Natural killer cell (primary cell): ENCODE measurements at places on chromosomes 13 and 19.

DNA sequence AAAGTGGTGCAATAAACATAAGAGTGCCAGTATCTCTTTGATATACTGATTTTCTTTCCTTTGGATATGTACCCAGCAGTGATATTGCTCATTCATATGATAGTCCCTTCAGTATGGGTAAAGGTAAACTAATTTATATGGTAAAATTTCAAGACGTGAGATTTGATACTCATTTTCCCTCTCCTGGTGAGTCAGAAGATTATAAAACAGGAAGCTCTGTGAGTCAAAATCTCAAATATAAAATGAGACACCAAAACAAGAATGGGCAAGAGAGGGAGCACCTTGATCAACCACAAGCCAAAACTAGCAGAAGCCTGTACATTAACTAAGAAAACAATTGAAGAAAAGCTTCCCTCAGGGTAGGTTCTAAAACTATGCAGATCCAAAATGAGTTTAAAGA, 216.3 kb downstream of the SLITRK6 start:
- H3K4me3 ChIP-seq = no peak overlapping the region
- H3K36me3 ChIP-seq = no peaks in the 10 kb centered on the region
- no peaks in the 10 kb centered on the region for H3K4me1 ChIP-seq
- H3K27me3 ChIP-seq = no peaks in the 10 kb centered on the region
- H3K27ac ChIP-seq = no peak overlapping the region

- H3K36me3 ChIP-seq = no peaks in the 10 kb centered on the region
- no peak overlapping the region for H3K27ac ChIP-seq
- no peaks in the 10 kb centered on the region for H3K27me3 ChIP-seq
- H3K4me1 ChIP-seq = peaks cover 19% of the 10 kb centered on the region
These were observed 171.9 kb downstream of the KLF5 start for GRCh38 chr13:73230716-73231115.

GRCh38 chr13:29543230-29544215, 52.0 kb downstream of the SLC7A1 start:
- H3K36me3 ChIP-seq = no peaks in the 10 kb centered on the region
- H3K4me1 ChIP-seq = no peaks in the 10 kb centered on the region

DNA sequence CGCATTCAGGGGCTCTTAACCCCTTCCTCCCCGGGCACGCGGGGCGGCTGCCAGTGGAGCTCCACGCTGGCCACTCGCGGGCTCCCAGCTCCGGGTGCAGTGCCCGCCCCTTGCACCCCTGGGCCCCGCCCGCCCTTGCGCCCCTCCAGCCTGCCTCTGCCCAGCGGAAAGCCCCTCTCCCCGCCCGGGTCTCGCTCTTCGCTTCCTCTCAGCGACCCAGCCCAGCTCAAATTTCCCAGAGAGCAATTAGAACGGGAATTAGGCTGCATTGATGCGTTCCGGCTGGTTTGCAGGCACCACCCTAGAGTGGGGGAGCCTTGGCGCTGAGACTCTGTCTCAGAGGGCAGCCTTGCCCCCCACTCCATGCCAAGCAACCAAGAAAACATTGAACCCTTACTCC, 1.8 kb upstream of the GSX1 start:
- H3K4me3 ChIP-seq = peak overlapping the region; percentile 15
- peaks cover 28% of the 10 kb centered on the region for H3K4me1 ChIP-seq
- no peak for DNase-seq
- H3K27ac ChIP-seq = no peak overlapping the region

DNA sequence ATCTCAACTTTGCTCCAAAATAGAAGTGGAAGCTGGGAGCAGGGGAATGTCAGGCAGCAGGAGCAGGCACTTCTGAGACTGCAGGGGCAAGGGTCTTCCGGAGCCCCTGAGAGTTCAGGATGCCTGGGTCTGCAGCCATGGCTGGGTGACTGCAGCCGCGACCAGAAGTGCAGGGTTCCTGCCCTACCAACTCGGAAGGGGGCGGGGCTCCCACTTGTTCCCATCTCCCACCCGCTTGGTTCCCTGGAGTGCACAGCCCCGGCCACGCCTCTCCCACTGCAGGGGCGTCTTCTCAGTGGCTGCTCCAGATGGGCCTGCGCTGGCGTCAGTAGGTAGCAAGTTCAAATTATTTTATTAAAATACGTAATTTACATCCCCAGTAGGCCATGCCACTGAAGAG, 1631.7 kb downstream of the OLFM4 start:
- no peaks in the 10 kb centered on the region for H3K4me1 ChIP-seq
- no peak overlapping the region for H3K4me3 ChIP-seq
- H3K27me3 ChIP-seq = no peaks in the 10 kb centered on the region
- H3K27ac ChIP-seq = no peak overlapping the region
- H3K36me3 ChIP-seq = no peaks in the 10 kb centered on the region
- no peak for DNase-seq

DNA sequence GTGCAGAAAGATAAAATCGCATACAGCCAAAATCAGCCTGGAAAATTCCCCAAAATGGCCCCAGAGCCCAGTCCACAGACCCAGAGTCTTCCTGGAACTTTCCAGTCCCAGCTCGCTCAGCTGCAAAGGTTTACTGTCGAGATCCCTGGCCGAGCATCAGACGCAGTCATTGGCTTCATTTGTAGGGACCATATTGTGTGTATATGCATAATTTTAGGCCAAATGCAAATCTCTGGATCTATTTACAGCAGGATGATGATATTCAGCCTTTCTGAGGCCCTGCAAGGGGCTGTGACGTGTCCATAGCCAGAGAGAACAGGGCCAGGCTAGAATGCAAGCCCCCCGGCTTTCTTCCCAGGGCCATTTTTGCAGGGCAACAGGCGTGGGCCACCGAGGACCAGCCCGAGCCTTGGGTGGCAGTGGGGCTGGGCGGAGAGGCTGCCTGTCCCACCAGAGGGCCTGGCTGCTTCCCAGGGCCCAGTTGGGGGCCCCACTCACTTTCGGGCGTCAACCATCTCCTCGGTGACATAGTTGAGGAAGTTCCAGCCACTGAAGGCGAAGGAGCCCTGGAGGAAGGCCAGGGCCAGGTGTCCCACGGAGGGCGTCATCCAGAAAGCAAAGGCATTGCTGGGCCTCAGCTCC, 13.7 kb downstream of the SLC7A10 start:
- no peaks in the 10 kb centered on the region for H3K4me1 ChIP-seq
- H3K36me3 ChIP-seq = no peaks in the 10 kb centered on the region
- no peak for DNase-seq
- no peaks in the 10 kb centered on the region for H3K27me3 ChIP-seq

DNA sequence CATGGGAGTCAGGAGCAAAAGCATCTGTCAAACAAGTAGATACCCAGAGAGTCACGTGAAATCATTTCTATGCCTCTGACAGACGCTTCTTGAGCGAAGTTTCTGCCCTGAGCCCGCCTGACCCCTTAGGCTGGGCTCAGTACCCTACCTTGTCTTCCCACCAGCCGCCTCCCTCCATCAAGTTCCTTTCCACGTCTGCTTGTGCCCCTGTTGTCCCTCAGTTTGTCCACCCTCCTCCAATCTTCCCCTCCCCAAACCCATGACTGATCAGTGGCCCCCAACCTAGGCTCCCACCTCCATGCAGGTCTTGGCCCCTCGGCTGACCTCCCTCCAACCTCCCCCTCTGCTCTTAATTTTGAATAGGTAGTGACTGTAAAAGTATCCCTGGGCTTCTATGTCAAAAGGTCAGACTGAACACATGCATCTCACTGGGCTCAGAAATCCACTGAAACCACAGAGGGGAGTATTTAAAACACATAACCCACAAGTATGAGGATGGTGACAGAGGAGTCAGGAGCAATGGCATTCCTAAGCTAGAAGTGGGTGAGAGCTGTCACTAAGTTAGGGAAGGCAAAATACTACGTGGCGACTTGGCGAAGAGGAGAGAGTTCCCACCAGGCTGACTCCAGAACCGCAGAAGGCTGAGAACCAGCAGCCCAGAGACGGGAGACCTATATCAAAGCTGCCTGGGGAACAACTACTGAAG, 1.7 kb upstream of the ZNF446 start:
- peaks cover 21% of the 10 kb centered on the region for H3K4me1 ChIP-seq
- peak overlapping the region; percentile 90 for H3K27ac ChIP-seq
- peaks cover 19% of the 10 kb centered on the region for H3K36me3 ChIP-seq
- no peak for DNase-seq

DNA sequence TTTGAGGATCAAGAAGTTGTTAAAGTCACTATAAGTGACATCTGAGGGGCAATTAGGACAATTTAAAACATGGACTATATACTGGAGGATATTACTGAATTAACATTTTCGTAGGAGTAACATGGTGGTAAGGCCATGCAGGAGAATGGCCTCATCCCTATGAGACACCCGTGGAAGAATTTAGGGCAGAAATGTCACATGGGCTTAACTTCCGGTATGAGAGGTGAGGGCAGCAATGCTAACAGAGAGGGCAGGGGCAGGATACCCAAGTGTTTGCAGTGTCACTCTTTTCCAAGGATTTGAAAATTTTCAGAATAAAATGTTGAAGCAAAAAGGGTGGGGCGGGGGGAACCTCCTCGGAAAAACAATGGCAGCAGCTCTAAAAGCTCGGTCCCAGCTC, 23.6 kb downstream of the RANBP3 start:
- DNase-seq = no peak
- no peak overlapping the region for H3K4me3 ChIP-seq
- H3K27ac ChIP-seq = peak overlapping the region; percentile 68
- H3K36me3 ChIP-seq = peaks cover 3% of the 10 kb centered on the region

DNA sequence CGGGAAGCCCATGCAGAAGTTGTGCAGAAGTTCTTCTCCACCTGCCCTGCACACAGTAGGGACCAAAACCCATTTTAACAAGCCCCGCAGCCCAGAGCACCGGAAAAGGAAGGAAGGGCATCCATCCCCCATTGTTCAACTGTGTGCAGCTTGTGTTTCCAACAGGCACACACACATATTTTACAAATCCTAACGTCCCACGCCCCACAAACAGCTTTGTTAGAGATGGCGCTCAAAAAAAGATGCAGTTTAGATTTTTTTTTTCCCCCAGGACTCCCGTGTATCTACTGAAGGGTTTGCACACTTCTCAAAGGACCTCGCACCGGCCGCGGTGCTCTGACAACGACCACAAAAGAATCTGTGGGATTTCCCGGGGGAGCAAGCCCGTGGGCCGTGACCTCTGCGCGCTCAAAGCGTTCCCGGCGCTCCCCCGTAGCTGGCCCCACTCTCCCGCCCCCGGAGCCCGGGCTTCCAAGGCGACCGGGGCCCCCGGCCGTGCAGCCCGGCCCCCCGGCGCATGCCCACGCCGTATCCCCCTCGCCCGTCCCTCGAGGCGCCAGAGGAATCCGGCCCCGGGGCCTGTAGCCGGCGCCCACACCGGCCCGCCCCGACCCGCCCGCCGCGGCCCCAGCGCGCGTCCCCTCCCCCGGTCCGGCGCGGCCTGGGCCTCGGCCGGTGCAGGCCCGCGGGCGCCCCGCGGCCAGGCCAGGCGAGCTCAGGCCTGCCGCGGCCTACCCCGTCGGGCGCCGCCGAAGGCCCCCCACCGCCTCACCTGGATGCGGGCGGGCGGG, 523 bp downstream of the ELAVL1 start:
- peak; percentile 21 for DNase-seq
- peaks cover 40% of the 10 kb centered on the region for H3K4me1 ChIP-seq
- H3K36me3 ChIP-seq = no peaks in the 10 kb centered on the region
- peak overlapping the region; percentile 36 for H3K4me3 ChIP-seq
- no peak overlapping the region for H3K27ac ChIP-seq

DNA sequence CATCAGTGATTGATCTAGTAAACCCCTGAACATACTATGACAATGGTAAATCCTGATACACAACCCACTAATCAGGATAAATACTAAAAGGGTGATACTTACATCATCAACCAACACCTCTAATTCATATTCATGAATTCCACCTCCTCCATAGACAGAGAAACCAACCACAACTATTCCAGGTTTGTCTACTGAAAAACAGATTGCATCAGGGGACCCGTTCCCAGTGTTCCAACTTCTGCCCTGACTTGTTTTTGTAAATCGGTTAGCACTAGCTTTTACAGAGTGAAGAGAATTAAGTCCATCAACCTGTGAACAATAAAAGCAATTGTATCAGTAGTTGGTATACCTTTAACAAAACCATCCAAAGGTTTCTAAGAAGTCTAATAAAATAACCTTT, 149.2 kb downstream of the MYCBP2 start:
- no peaks in the 10 kb centered on the region for H3K4me1 ChIP-seq
- no peak for DNase-seq
- peaks cover 88% of the 10 kb centered on the region for H3K36me3 ChIP-seq
- H3K27me3 ChIP-seq = no peaks in the 10 kb centered on the region
- H3K27ac ChIP-seq = no peak overlapping the region
- no peak overlapping the region for H3K4me3 ChIP-seq

- H3K36me3 ChIP-seq = no peaks in the 10 kb centered on the region
- H3K27ac ChIP-seq = no peak overlapping the region
- H3K27me3 ChIP-seq = no peaks in the 10 kb centered on the region
- H3K4me3 ChIP-seq = no peak overlapping the region
- no peaks in the 10 kb centered on the region for H3K4me1 ChIP-seq
These were observed 2213.9 kb upstream of the PCDH20 start for GRCh38 chr13:63629591-63629990.

GRCh38 chr19:55257461-55258420, 1.1 kb downstream of the PPP6R1 start:
- H3K27ac ChIP-seq = peak overlapping the region; percentile 92
- H3K4me1 ChIP-seq = peaks cover 67% of the 10 kb centered on the region
- H3K27me3 ChIP-seq = no peaks in the 10 kb centered on the region
- H3K4me3 ChIP-seq = peak overlapping the region; percentile 91

- no peaks in the 10 kb centered on the region for H3K27me3 ChIP-seq
- no peak for DNase-seq
- no peak overlapping the region for H3K27ac ChIP-seq
- H3K36me3 ChIP-seq = peaks cover 64% of the 10 kb centered on the region
- H3K4me3 ChIP-seq = no peak overlapping the region
- H3K4me1 ChIP-seq = no peaks in the 10 kb centered on the region
These were observed 34.2 kb upstream of the ZNF254 start for GRCh38 chr19:24052811-24053210.

DNA sequence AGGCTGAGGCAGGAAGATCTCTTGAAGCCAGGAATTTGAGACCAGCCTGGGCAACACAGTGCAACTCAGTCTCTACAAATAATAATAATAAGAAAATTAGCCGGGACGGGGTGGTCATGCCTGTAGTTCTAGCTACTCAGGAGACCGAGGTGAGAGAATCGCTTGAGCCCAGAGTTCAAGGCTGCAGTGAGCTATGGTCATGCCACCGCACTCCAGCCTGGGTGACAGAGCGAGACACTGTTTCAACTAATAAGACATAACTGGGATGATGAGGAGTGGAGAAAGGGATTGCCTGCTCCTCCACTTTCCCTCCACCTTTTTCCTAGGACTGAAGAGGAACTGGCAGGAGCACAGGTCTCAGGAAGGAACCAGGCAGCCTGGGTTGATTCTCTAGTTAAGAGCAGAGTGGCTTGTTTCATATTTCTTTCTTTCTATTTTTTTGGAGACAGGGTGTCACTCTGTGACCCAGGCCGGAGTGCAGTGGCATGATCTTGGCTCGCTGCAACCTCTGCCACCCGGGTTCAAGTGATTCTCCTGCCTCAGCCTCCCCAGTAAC, 4.6 kb upstream of the GPI start:
- no peaks in the 10 kb centered on the region for H3K27me3 ChIP-seq
- no peak overlapping the region for H3K4me3 ChIP-seq
- H3K36me3 ChIP-seq = no peaks in the 10 kb centered on the region
- no peak for DNase-seq
- H3K27ac ChIP-seq = no peak overlapping the region
